Upper lobe of right lung (tissue), 1 donor: ENCODE measurements at places on chromosomes 2 and 18.
A peak's percentile ranks its signal among the peaks of the same experiment; 100 is the strongest.

DNA sequence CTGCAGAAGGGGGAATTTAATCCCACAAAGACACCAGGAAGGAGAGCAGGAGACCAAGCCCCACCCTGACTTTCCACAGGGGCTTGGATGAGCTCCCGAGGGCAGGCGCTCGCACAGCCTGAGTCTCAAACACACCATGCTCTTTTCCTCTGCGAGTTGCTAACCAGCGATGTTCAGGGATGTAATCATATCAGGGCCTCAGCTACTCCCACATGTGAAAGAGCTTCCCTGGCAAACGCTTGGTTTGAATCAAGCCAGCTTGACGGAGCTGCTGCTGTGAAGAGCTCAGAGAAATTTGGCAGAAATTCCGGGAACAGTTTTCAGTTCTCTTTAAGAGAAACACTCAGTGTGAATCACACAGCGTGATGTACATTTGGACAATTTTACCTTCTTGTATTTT lies 385.8 kb downstream of the GALR1 start:
- no peaks in the 10 kb centered on the region for H3K27me3 ChIP-seq
- no peak overlapping the region for H3K27ac ChIP-seq
- H3K4me3 ChIP-seq = no peak overlapping the region
- no peaks in the 10 kb centered on the region for H3K4me1 ChIP-seq
- DNase-seq = no peak

- H3K27me3 ChIP-seq = no peaks in the 10 kb centered on the region
- H3K27ac ChIP-seq = no peak overlapping the region
- no peak overlapping the region for H3K4me3 ChIP-seq
- no peaks in the 10 kb centered on the region for H3K4me1 ChIP-seq
- peaks cover 55% of the 10 kb centered on the region for H3K36me3 ChIP-seq
- DNase-seq = no peak
These were observed 90.6 kb upstream of the CCDC141 start for GRCh38 chr2:179140571-179140970.

DNA sequence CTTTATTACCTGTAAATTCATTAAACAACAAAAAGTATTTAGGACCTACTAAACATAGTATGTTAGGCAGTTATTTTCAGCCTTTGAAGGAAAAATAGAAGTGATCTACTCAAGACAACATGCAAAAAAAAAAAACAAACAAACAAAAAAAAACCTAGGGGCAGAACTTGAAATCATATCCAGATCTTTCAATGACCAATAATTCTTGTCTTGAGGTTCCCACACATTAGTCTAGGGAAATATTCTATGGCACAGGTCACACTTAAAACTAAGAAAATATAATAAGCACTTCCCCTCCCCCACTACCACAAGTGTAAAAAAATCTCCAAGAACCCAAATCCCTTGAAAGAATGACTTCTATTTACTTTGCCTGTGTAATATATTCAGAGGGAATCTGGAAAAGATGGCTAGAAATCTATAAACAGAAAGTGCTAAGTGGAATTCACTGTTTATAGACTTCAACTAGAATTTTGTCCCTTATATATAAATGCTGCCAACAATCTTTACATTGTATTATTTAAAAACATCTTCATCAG lies 3.5 kb downstream of the PELI1 start:
- no peaks in the 10 kb centered on the region for H3K27me3 ChIP-seq
- DNase-seq = no peak
- no peak overlapping the region for H3K27ac ChIP-seq
- H3K4me3 ChIP-seq = peak overlapping the region; percentile 86

DNA sequence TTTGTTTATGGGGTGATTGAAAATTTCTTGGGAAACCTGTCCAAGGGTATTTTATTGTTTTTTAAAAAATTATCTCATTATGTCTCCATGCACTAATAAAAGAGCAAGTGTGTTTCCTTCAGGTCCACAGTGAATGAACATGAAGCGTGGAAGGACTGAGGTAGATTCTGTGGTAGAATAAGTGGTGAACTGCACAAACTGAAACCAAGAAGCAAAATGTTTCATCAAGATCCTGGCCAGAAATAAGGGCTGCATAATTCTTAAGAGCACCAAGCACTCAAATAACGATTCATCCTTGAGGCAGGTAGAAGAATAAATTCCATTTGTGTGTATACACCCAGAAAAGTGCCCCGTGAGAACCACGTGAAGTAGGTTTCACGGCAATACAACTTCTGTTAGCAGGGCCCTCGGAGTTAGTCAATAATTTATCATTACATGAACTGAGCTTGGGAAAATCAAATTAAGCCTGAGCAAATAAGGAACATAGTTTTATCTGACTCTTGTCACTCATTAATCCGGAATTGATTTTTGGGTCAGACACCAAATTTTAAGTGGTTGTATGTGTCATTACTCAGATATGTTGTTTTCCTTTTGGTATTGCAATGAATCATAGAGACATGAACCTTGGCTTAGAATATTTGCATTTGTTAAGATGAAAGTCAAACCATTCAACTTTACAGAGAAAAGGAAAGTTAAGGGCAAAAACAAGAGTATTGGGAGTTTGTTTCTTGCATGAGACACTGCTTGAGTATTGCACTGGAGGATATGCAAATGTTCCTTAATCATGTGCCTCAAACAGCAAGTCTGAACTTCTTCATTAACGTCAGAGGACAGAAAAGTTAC lies 472.6 kb upstream of the NETO1 start:
- no peaks in the 10 kb centered on the region for H3K36me3 ChIP-seq
- H3K4me3 ChIP-seq = peak overlapping the region; percentile 12
- H3K27ac ChIP-seq = no peak overlapping the region
- H3K4me1 ChIP-seq = no peaks in the 10 kb centered on the region
- DNase-seq = no peak

- H3K27me3 ChIP-seq = no peaks in the 10 kb centered on the region
- H3K27ac ChIP-seq = no peak overlapping the region
- H3K4me1 ChIP-seq = no peaks in the 10 kb centered on the region
- H3K36me3 ChIP-seq = no peaks in the 10 kb centered on the region
- DNase-seq = no peak
These were observed 314.0 kb upstream of the SALL3 start for GRCh38 chr18:78665644-78666043.

GRCh38 chr2:135951041-135951583 lies 34.3 kb downstream of the DARS1 start:
- H3K27me3 ChIP-seq = no peaks in the 10 kb centered on the region
- no peak for DNase-seq
- H3K36me3 ChIP-seq = no peaks in the 10 kb centered on the region
- no peak overlapping the region for H3K4me3 ChIP-seq

GRCh38 chr2:29165362-29166241 lies 50.4 kb downstream of the CLIP4 start:
- H3K4me3 ChIP-seq = no peak overlapping the region
- no peak for DNase-seq

GRCh38 chr18:38198526-38198925 lies 632.9 kb upstream of the CELF4 start:
- H3K27me3 ChIP-seq = no peaks in the 10 kb centered on the region
- no peaks in the 10 kb centered on the region for H3K4me1 ChIP-seq
- no peak overlapping the region for H3K27ac ChIP-seq
- no peak for DNase-seq

- H3K36me3 ChIP-seq = no peaks in the 10 kb centered on the region
- H3K27ac ChIP-seq = no peak overlapping the region
- DNase-seq = no peak
- no peaks in the 10 kb centered on the region for H3K27me3 ChIP-seq
- no peak overlapping the region for H3K4me3 ChIP-seq
These were observed 143.2 kb downstream of the DDX1 start for GRCh38 chr2:15734674-15735483.

- no peak for DNase-seq
- no peak overlapping the region for H3K4me3 ChIP-seq
- H3K4me1 ChIP-seq = no peaks in the 10 kb centered on the region
- H3K27me3 ChIP-seq = no peaks in the 10 kb centered on the region
- no peaks in the 10 kb centered on the region for H3K36me3 ChIP-seq
- no peak overlapping the region for H3K27ac ChIP-seq
These were observed 18.1 kb upstream of the TAF1B start for GRCh38 chr2:9824956-9825720.

DNA sequence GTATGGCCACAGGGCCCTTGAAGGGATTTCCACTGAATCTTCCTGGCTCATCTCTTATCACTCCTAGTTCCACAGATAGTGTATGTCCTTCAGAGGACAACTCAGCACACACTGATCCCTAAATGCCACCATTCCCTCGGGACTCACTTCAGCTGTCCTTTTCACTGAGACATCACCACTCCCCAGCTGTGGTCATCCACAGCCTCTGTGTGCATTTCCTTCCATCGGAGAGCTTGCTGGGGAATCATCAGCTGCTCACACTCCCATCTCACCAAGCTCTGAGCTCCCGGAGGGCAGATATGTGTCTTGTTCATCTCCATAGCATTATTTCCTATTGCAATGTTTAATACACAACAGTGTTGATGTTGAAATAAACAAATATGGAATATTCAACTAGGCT lies 759.5 kb downstream of the RNF144A start:
- no peaks in the 10 kb centered on the region for H3K4me1 ChIP-seq
- H3K27me3 ChIP-seq = no peaks in the 10 kb centered on the region
- no peaks in the 10 kb centered on the region for H3K36me3 ChIP-seq
- no peak overlapping the region for H3K27ac ChIP-seq

DNA sequence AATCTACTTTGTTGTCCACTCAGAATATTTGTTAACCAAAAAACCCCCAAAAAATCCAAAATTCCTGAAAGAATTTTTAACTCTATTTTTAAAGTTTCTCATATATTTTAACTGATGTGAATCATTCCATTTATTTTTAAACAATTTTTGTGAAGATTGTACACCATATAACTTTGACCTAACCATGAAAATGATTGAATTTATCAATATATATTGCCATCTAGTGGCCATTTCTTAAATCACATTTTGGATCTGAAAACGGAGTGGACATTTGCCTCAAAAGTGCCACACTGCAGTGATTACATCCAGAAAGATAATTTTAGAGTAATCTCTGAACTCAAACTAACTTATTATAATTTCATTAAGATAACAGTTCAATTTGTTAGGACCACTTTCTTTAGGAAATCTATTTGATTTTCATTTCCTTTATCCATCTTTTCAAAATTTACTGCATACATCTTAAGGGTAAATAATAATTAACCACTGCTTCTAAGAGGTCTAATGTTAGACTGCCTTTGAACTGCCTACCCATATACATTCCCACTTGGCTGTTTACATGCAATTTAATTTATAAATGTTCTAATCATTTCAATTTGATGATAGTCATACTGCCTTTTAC lies 71.1 kb downstream of the DSC3 start:
- no peaks in the 10 kb centered on the region for H3K4me1 ChIP-seq
- no peaks in the 10 kb centered on the region for H3K27me3 ChIP-seq
- H3K36me3 ChIP-seq = no peaks in the 10 kb centered on the region
- no peak overlapping the region for H3K4me3 ChIP-seq

DNA sequence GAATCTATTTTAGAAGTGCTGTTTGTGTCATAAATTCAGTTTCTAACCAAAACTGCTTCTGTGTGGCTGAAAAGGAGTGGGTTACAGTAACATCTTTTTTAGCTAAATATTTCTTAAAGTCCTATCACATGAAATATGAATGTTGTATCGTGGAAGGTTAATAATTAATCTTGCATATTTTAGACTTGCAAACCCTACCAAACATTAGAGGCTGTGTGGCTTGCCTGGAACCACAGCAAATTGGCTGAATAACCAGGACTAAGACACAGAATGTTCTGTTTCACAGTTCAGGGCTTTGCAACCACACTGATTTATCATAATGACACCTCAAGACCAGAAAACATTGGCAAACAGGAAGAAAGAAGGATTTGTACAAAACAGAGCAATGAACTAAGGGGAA lies 208.9 kb upstream of the CNTNAP5 start:
- no peaks in the 10 kb centered on the region for H3K4me1 ChIP-seq
- no peak for DNase-seq
- no peak overlapping the region for H3K4me3 ChIP-seq
